ENCODE measurements at places on chromosomes 11 and 22.

GRCh38 chr11:10798330-10798928 is 10.3 kb downstream of the EIF4G2 start:
- no peak for DNase-seq

- no peak for DNase-seq
Measured at GRCh38 chr11:73176874-73177155, 34.7 kb upstream of the FCHSD2 start.

DNA sequence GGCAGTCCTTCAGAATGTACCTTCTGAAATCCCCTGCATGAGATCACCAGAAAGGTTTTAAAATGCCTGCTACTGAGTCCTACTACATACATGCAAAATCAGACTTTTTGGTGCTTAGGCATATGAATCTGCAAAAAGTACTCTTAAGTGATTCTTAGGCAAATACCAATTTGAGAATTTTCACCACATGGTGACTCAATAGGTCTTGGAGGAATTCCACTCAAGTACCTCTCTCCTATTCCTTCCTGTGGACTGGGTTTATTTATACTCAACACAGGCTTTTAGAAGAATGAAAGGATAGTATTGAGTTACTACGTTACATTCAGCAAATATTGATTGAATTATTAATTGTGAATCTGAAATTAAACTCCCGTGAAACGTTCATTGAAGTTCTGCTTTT is 223.9 kb downstream of the CNTN5 start:
- DNase-seq: no peak

DNA sequence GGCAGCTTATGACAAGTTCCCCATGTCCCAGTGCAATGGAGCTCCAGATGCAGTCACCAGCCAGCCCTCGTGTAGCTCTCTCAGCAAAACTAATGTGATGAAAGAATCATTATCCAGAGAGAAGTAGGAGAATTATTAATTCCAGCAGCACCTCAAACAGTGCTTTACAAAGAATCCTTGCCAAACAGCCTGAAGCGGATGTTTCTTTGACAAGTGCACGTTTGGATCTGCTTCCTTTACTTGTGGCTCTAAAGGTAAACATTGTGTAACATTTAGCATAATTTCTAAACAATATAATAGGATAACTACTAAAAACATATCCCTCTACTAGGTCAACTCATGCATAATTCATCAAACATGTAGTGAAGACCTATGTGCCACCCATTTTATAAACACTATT is 197.0 kb downstream of the FAM181B start:
- DNase-seq: no peak

DNA sequence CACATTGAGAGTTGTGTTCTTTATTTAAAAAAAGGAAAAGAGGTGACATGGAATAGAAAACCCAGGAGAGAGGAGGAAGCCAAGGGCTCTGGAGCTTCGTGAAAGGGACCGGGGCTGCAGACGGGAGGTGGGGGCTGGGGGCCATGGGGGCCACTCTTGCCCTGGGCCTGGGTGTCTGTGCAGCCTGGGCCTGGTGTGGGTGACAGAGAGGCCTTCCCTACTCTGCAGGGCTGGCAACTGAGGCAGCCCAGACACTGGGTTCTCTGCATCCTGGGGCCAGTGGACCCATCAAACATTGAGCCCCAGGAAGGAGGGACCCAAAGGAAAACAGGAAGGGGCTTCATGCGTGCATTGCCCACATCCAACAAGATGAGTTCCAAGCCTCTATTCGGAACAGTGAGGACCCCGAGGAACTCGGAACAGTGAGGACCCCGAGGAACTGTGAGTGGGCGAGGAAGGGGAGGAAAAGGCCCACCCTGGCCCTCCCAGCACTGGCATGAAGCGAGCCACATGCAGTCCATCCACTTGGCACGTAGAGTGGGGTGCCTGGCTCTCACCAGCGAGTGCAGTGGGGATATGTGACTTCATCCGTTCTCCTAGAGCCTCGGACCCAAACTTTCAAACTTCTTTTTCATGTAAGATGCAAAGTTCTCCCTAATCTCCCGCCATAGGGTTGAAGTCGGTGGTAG is 1121.6 kb downstream of the BRD1 start:
- DNase-seq: no peak

DNA sequence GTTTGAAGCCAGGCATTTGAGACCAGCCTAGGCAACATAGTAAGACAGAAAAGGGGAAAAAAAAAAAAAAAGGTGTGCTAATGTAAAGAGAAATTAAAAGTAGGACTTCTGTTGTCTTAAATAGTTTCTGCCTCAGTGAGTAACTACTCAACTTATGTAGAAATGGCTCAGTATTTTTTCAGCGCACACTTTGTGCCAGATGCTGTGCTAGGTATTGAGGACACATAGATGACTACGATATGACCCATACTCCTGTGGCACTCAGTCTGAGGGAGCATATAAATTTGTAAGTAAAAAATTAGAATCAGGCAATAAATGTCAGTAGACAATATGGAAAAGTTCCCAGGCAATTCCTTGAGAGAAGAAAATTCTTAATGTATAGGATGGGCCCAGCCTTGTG is 93.9 kb downstream of the YAP1 start:
- no peak for DNase-seq

- DNase-seq: no peak
Measured at GRCh38 chr11:34522188-34522587, 8.6 kb upstream of the ELF5 start.

GRCh38 chr11:41382927-41383326 is 76.5 kb downstream of the LRRC4C start:
- no peak for DNase-seq

- no peak for DNase-seq
Measured at GRCh38 chr11:86101941-86102407, 33.1 kb upstream of the PICALM start.

DNA sequence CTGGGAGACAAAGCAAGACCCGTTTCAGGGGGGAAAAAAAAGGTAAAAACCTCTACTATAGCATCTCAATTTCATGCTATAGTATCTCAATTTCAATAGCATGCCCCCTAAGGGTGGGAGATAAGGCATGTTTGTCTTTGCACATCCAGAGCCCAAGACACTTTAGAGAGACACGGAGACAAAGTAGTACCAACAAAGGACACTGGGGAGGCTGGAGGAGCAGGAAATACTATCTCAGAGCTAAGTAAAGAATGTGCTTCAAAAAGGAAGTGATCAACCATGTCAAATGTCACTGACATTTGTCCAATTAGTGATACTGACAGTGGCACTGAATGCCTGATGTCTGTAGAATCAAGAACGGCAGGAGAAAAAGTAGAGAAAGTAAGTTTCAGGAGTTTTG is 68.6 kb downstream of the RRAS2 start:
- DNase-seq: no peak

DNA sequence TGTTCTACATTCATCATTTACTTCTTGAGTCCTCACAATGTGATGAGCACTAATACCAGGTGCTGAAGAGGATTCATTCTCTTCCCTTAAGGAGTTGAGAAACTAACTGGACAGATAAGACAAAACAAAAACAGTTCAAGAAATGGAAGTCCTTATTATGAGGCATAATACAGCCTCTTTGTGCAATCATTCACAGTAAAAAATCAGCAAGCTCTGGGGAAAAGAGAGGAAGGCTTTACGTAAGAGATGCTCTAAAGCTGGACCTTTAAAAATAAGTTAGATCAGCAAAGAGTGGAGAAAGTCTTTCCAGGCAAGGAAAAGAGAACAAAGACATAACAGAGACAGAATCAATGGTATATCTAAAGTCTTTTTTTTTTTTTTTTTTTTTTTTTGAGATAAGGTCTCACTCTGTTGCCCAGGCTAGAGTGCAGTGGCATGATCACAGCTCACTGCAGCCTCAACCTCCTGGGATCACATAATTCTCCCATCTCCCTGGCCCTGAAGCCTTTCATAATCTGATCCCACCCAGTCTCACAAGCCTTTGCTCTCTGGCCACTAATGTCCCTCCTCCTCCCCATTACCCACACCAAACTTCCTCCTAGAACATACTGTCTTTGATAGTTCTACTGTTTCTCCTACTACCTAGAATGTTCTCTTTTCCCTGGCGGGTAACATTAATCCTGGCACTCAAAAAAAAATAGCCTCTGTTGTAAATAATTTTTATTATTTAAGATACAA is 40.9 kb downstream of the MRTFA start:
- no peak for DNase-seq

DNA sequence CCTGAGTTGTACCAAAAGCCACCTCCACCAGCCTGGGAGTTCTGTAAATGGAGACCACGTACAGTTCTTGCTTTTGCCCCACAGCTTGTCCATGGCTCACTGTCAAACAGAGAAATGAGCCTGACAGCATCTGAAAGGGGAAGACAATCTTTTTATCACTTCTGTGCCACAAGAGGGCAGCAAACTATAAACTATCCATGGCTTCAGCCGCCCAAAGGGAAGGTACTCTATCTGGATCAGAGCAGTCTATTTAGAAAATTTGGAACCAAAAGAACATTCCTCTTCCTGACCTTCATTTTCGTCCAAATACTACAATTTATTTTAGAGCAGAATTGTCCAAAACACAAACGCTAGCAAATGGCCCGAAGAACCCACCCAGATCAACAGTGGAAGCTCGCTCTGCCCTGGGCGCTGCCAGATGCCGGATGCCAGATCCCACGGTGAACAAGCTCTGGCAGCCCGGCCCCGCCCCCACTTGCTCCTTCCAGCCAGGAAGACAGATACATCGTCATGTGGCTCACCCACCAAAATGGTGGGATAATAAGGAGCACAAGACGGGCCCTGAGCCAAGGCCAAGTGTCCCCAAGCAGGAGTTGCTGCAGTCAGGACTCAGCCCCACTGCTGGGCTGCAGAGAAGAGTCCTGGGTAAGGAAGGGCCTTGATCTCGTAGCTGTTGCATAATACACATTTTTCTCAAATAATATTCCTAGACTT is 23.9 kb upstream of the SCGB1A1 start:
- peak; percentile 74 for DNase-seq

- DNase-seq: no peak
Measured at GRCh38 chr11:72836111-72836510, 21.9 kb downstream of the ATG16L2 start.

- no peak for DNase-seq
Measured at GRCh38 chr11:127789927-127790326, 789.4 kb upstream of the KIRREL3 start.

GRCh38 chr11:107689317-107690202 is 22.3 kb downstream of the SLN start:
- DNase-seq: peak; percentile 80

DNA sequence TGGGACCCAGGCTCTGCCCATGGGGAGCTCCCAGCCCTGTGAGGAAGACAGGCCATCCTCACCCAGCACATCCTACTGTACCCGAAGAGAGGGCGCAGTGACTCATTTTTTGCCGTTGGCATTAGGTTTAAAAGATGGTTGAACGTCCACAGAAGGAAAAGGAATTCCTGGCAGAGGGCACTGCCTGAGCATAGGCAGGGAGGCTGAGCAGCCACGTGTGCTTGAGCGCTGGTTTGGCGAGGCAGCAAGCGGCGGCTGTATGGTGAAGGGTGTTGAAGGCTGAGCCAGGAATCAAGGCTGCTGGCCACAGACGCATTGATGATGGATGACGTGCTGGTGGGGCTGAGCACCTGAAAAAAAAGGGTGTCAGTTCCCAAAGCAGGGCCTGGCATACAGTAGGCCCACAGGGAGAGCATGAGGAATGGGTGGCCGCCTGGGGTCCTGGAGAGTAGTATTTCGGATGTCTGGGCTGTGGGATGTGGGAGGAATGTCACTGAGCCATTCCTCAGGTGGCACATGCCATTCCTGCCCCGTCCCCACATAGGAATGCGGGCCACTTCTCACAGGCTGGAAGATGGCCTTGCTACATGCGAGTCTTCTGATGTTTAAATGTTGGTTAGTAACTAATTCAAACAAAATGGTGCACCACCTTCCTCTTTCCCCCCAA is 112.5 kb downstream of the KIAA1671 start:
- DNase-seq: no peak

- DNase-seq: no peak
Measured at GRCh38 chr22:40560551-40560950, 76.0 kb downstream of the MRTFA start.

GRCh38 chr22:19195796-19196731 is 17.5 kb upstream of the SLC25A1 start:
- DNase-seq: no peak

DNA sequence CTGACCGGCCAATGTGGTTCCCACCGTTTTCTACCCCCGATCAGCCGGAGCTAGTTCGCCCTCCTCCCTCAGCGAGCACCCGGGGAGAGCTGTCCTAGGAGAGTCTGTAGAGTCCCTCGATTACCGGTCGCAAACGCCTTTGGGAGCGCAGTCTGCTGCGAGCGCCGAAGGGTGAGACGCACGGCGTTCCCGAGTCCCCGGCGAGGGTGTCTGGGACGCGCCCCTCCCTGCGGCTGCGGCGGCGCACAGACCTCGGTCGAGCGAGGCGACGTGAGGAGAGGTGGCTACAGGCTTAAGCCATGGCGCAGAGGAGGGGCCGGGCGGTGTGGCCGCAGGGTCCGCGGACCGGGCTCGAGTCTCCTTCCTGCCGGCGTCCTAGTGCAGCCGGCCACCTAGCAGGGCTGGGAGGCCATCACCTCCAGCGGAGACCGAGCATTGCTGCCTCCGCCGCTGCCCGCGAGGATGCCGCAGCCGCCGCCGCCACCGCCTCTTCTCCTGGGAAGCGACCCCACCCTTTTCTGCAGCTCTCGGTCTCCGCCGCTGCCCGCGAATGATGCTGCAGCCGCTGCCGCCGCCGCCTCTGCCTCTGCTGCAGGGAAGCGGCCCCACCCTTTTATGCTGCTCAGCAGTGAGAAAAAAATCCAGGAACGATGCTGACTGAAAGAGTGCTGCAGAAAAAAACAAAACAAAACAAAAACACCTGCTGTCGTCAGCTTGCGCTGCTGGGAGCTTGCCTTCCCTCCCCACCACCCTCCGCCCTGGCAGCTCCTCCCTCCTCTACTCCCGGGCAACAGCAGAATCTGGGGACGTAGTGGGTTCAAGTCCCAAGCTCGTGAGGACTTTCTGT is at the start of gene MAP6:
MAP6 (minus strand) TSS at position 588 of the 847 bp plus-strand sequence. CDS start 669 bp downstream, outside the sequence.
- DNase-seq: no peak

- no peak for DNase-seq
Measured at GRCh38 chr22:19873138-19873959, 18.7 kb upstream of the GNB1L start.

- no peak for DNase-seq
Measured at GRCh38 chr22:33902073-33902472, 18.2 kb downstream of the LARGE1 start.

DNA sequence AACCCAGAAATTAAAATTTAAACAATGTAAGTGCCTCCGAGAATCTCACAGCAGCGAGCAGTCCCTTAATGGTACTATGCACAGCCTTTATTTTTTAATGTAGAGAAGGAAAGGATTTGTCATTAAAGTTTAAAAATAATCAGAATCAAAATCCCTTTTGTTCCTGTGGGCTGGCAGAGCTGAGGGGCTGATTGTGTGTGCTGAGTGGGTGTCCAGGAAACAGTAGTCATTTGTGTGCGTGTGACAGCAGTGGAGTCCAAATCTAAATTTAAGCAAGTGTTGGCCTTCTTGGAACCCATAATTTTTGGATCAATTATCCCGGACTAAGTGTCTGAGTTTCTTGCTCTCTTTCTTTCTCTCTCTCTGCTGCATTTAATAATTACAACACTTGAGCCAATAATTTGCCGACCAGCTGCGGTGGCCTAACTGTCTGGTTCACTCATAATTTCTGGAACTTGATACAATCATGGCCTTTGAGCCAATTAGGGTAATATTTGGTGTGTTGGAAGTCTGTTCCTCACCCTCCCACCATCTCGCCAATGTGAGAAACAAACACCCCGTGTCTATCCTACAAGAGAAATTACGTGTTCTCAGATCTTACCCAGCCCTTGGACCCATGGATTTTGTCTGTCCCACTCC is 528.0 kb downstream of the SOX6 start:
- DNase-seq: no peak

Measured in SW 1271 (cell line).